Tongue (tissue), 3 donors: ENCODE measurements at places on chromosomes 11 and 22.
A peak's percentile ranks its signal among the peaks of the same experiment; 100 is the strongest.

DNA sequence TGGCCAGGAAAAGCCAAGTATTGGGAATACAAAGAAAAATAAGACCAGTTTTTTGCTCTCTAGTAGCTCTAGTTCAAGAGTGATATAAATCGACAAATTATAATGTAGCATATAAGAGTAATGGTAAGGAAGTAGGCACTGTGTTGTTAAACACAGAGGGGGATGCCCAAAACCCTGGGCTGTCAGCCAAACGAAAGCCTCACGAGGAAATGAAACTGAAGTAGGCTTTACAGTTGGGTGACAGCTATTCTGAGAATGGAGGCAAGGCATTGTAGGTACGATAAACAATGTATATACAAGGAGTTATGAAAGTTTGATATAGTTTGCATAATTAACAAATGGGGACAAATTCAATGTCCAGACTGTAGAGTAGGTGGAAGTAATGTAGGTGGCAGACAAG is 176.4 kb downstream of the FAM181B start:
- no peak for DNase-seq

DNA sequence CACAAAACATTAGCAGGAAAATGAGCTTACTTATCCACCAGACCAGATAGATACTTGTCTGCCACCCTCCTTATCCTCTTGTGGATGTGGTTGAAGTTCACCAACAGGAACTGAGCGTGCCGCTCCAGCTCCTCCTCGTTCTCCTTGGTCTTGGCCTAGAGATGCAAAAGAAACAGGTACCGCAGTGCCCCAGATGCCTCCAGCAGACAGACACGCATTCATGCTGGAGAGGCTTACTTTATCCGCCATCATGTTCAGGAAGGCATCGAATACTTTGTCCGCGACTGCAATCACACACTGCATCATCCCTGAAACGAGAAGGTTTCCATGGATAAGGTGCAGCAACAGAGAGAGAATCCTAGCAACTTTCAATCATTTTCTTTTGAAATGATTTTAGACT is 21.0 kb upstream of the SERPIND1 start:
- no peak for DNase-seq

DNA sequence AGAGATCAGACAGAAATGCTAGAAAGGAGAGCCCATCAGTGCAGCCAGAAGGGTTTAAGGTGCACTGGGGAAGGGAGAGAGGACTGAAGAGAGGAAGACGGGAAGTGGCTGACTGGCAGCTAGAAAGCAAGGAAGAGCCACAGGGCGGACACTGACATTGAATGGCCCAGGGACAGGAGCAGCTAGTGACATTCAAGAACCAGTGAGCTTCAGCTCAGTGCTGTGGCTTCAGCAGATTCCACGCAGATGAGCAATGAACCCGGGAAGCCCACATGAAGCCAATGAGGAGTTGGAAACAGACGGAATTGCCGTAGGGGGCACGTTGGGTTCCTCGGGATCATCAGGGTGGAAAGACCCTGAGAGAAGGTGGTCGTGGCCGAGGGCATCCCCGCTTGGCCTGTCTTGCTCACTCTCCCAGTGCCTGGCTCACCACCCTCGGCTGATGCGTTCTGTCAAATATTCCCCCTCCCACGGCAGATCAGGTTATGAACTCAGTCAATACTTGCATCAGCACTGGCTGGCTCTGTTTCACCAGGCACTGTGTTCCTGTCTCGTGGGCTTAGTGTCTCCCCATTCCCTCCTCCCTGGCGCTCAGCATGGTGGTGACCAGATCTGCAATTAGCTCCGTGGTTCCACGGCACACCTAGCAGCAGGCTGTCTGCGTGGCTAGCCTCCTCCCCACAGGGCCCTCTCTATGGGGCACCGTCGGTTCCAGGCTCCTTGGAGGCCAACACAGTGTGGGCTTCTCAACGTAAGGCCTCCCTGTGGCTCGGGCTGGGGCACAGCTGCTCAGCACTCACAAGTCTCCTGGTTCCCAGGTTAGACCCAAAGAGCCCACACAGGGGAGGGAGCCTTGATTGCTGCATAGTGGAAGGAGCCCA is 145.5 kb downstream of the TRIM29 start:
- DNase-seq = no peak

DNA sequence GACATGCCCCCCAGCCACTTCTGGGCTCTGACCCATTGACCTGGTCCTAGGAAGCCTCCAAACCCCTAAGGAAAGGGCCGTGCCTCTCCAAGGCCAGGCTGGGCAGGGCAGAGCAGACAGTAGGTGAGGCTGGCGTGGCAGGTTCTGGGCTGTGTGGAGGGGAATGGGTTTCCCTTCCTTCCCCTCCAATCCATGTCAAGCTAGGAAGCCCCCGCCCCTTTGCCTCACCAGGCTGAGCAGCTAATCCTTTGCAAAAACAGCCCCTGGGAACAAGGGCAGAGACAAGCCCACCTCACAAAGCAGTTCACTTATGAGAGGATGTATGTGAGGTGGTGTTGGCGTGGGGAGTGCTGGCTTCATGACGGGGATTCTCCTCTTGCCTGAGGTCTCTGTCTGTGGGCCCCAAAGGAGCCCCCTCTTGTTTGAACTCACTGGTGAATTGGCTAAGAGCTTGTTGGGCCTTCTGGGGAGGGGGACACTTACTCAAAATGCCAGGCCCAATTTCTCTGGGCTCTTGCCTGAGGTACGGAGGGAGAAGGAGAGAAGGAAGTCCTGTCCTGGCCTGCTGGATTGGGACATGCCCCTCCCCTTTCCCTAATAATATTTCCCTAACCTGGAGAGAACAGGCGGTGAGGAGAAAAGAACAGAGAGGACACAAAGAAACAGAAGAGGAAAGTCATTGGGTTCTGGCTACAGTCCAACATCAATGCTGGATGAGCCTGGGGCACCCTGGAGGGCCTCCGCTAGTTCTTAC is 1.6 kb upstream of the TRIM29 start:
- no peak for DNase-seq

DNA sequence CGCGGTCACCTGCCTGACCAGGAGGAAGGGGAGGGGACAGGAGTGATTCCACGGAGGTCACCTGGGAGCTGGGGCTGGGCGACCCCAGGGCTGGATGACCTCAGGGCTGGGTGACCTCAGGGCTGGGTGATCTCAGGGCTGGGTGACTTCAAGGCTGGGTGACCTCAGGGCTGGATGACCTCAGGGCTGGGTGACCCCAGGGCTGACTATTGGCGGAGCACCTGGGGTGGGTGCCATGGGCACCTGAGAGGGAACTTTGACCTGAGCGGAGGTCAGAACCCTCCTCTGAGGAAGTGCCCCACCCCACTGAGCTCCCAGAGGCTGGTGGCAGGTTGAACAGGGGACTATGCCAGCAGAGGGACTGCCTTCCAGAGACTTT is 11.8 kb upstream of the MPPED1 start:
- no peak for DNase-seq

- DNase-seq = peak; percentile 42
These were observed 2.4 kb downstream of the MPST start for GRCh38 chr22:37021710-37022482.

GRCh38 chr22:49052560-49052959 is 775.1 kb downstream of the BRD1 start:
- DNase-seq = no peak

DNA sequence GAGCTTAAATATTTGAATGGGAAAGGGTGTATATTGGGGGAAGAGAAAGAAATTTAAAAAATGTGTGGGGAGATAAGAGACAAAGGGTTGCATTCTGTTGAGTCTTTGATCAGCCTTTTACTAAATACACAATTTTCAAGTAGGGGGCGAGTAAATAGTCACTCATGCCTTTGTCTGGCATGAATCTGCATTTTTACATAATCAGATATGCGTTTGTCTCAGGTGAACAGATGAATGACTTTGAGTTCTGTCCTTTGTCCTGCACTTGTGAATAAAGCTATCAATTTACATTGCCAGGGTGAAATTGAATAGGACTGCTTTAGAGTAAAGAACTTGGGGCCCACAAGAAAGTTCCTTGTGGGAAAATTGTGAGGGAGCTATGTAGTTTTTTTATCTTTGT is 523.6 kb upstream of the LUZP2 start:
- DNase-seq = no peak

GRCh38 chr22:48402591-48403031 is 1425.1 kb downstream of the BRD1 start:
- no peak for DNase-seq

DNA sequence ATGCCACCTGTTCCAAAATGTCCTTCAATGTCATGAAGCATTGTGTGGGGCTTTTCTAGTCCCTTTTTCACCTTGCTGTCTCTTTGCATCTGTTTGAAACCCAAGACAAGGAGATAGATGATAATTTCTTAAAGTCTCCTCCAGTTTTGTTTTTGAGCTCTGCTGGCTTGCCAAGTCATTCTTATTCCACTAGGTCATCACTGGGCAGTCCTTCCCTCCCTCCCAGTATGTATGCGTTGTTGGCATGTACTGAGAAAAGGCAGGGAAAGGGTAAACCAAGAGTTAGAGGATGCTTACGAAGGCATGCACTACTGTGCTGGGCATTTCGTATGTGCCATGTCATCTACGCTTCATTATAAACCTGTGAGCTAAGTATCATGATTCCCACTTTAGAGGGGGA is 78.6 kb downstream of the PARVA start:
- no peak for DNase-seq

DNA sequence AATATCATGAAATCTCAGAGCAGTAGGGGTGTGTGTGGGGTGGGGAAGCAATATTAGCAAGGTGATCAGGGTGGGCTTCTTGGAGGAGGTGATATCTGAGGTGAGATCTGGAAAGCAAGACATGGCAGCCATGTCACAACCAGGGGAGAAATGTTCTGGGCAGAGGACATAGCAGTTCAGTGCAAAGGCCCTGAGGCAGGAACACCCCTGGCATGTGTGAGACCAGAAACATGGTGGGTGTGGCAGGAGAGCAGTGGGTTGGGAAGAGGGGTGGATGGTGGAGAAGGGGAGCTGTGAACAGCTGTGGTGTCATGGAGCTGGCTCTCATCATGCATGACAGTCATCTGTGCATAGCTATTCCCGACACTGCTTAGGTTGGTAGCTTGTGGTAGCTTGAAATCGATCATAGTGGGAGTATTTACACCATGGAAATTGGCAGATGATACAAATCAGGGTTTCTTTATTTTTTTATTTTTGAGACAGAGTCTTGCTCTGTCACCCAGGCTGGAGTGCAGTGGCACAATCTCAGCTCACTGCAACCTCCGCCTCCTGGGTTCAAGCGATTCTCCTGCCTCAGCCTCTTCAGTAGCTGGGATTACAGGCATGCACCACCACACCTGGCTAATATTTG is 17.9 kb upstream of the MPPED1 start:
- DNase-seq = no peak

DNA sequence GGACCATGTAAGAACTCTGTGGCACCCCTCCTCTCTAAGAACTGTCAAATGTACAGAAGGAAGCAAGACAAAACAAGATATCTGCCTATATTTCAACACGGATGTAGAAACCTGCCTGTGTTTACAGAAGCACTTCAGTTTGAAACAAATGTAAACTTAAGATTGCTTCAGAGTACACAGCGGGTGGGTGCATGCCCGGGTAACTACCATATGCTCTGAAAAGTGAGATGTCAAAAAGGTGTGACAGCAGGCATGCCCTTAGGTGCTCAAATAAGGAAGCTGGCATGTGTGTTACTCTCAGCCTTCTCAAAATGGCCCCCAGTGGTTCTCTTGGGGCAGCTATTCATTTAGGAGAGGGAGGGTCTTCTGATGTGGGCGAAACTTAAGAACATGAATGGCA is 5.2 kb downstream of the ACP2 start:
- DNase-seq = peak; percentile 43

- DNase-seq = no peak
These were observed 13.2 kb upstream of the TPP1 start for GRCh38 chr11:6632116-6633073.

DNA sequence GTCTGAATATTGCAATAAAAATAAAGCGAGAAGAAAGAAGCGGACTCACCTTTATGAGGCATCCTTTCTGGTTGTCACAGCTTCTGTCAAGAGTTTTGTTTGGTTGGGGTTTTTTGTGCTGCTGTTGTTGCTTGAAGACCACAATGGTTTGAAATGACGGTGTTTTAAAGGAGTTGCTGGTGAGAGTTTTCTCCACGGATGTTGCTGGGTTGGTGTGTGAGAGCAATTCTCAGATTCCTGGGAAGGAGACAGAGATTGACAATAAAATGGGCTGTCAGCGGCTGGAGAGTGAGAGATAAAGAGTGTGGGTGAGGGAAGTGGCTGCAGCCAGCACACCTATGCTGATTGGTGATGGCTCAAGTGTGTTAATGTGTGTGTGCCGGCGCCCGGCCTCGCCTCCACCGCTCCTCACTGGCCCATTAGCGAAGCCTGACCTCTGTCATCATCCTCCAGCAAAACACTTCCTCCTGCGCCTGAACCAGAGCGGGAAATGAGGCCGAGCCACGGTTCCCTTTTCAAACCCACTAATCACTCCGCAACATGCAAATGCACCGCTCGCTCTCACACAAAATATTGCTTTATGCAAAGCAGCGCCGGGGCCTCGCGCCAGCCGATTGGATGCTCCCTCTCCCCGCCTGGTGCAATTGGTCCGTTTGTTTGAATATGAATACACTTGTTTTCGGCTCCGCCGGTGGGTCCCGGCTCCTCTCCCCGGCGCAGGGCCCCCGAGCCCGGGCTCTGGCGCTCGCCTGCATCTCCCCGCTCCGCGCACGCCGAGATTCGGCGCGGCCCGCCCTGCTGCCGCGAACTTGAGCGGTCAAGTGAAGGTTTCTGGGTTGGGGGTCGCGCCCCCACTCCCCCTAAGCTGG is at the start of gene PAX6:
TSS of gene PAX6 (minus strand) at position 544 of the 869 bp plus-strand sequence. CDS start 4,911 bp downstream, outside the sequence.
- DNase-seq = peak; percentile 65

DNA sequence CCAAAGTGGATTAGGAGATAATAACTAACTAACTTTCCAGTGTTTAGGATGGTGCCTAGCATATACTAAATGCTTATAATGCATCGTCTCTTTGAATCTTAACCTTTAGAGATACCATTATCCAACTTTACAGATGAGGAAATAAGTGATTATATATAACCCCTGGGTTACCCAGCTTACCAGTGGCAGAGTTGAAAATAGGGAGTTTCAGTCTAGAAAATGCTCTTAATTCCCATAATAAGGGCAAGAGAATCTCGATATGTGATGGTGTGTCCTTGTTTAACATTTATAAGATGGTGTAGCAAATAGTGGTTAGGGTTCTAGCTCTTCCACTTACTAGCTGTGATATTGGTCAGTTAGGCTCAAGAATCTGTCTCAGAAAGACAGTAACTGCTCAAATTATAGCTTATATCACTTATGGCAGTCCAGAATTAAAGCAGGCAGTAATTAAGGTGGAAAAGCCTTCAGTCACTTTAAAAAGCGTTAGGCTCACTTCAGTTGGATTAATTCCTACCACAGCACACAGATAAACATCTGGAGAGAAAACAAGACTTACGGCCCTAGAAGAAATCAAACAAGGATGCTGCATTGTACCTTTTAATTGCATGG is 6.3 kb downstream of the XBP1 start:
- DNase-seq = no peak

GRCh38 chr11:10076458-10077141 is 217.4 kb downstream of the SBF2 start:
- DNase-seq = peak; percentile 41

DNA sequence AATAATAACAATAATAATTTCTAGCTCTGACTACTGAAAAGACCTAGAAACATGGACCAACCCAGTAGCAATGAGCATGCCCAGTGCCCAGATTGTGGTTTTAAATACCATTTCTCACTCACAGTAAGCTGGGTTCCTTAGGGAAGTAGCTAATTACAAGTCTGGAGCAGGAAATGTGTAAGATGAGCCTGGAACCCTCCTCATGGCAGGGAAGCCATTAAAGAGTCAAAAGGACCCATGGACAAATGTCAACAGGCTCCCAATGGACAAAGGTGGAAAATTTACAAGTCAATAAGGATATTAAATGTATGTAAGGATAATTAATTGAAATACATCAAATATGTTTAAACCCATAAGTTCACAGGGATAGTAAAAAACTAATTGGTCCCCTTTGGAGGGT is 10.6 kb upstream of the CSNK2A3 start:
- DNase-seq = no peak

GRCh38 chr22:40247976-40248375 is 70.3 kb downstream of the TNRC6B start:
- no peak for DNase-seq
